ENCODE measurements at places on chromosomes 3 and 15.

- no peak for DNase-seq
These were observed 54.5 kb upstream of the MEX3B start for GRCh38 chr15:82100111-82100929.

- DNase-seq = no peak
These were observed 101.3 kb downstream of the DGKG start for GRCh38 chr3:186260726-186261125.

GRCh38 chr3:32428092-32429068, 36.7 kb downstream of the CMTM7 start:
- DNase-seq = no peak

- no peak for DNase-seq
These were observed 27.4 kb downstream of the MITF start for GRCh38 chr3:69766638-69767037.

- DNase-seq = no peak
These were observed 166.2 kb downstream of the LRTM1 start for GRCh38 chr3:54761637-54762036.

DNA sequence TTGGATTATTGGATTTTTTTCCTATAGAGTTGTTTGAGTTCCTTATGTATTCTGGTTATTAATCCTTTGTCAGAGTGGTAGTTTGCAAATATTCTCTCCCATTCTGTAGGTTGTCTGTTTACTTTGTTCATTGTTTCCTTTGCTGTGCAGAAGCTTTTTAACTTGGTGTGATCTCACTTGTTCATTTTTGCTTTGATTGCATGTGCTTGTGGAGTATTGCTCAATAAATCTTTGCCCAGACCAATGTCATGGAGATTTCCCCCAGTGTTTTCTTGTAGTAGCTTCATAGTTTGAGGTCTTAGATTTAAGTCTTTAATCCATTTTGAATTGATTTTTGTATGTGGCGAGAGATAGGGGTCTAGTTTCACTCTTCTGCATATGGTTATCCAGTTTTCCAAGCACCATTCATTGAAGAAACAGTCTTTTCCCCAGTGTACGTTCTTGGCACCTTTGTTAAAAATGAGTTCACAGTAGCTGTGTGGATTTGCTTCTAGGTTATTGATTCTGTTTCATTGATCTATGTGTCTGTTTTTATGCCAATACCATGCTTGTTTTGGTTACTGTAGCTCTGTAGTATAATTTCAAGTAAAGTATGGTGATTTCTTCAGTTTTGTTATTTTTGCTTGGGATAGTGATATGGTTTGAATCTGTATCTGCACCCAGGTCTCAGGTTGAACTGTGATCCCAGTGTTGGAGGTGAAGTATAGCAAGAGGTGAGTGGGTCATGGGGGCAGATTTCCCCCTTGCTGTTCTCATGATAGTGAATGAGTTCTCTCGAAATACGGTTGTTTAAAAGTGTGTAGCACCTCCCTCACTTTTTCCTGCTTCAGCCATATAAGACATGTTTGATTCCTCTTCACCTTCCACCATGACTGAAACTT, 46.1 kb upstream of the TNFSF10 start:
- no peak for DNase-seq

All from activated CD8-positive, alpha-beta memory T cell treated with anti-CD3 and anti-CD28 coated beads for 4 hours (primary cell).